ENCODE measurements at places on chromosomes 1 and 21. TPM values are rescaled to one million over a fixed set of nuclear protein-coding genes. Genes with fewer than 3 reads are reported as not detected.

Gene TEX35
- total RNA-seq, result not detected

- DNase-seq, result no peak
Measured at GRCh38 chr21:16427587-16428087, 697.9 kb downstream of the USP25 start.

- no peak for DNase-seq
Measured at GRCh38 chr1:93771843-93772242, 90.2 kb upstream of the BCAR3 start.

GRCh38 chr1:211734359-211734758 lies 58.9 kb upstream of the NEK2 start:
- DNase-seq, result no peak

DNA sequence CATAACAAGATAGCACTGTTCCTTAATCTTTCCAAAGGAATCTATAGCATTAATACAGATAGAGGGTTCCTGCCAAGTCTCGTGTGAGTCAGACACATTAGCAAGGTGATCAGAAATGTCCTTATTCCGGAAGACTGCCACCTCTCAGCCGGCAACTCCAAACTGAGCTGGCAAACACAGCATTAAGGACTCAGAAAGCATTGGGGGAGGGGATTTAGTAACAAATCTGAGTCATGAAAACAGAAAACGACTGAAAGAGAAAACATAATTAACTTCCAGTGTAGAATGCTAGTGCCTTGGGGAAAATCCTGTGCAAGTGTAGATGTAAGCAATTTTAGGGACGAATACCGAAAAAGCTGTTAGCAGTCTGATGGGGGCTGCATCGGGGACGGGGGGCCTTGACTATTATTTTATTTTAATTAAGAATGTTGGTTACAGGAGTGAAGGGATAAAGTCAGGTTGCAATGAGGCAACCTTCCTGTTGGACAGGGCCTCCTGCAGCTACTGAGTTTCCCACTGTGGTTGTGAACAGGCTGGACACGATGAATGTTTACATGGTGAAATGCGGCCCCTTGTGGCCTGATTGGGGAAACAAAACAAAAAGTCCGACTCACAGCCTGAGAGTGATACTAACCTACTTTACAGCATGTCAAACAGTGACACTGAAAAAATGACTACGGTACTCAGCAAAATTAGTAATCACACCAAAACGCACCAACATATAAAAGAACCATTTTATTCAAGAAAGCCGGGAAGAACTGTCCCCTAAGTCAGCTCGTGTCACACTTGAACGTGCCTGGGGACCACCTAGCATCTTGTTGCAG lies 20.7 kb downstream of the MIS18A start:
- no peak for DNase-seq

DNA sequence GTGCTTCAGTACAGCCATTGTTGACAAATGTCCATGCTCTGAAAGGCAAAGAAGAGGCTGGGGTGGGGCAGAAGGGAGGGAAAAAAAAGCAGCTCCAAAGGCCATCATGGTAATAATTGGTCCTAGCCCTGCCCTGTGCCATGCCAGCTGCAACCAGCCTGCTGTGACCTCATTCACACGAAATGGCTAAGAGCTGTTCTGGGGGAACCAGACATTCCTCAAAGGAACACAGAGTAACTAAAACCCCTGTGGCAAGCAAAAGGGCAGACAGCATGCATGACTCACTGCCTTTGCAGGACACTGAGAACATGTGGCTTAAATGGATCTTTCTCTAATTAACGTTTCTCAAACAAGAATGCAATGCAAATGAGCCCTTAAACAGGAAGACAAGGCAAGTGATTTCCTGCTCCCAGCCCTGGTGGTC lies 42.3 kb downstream of the STYXL2 start:
- DNase-seq, result no peak

GRCh38 chr1:216894494-216894893 lies 171.3 kb upstream of the ESRRG start:
- DNase-seq, result no peak

- DNase-seq, result no peak
Measured at GRCh38 chr1:210506689-210507088, 178.0 kb downstream of the HHAT start.

DNA sequence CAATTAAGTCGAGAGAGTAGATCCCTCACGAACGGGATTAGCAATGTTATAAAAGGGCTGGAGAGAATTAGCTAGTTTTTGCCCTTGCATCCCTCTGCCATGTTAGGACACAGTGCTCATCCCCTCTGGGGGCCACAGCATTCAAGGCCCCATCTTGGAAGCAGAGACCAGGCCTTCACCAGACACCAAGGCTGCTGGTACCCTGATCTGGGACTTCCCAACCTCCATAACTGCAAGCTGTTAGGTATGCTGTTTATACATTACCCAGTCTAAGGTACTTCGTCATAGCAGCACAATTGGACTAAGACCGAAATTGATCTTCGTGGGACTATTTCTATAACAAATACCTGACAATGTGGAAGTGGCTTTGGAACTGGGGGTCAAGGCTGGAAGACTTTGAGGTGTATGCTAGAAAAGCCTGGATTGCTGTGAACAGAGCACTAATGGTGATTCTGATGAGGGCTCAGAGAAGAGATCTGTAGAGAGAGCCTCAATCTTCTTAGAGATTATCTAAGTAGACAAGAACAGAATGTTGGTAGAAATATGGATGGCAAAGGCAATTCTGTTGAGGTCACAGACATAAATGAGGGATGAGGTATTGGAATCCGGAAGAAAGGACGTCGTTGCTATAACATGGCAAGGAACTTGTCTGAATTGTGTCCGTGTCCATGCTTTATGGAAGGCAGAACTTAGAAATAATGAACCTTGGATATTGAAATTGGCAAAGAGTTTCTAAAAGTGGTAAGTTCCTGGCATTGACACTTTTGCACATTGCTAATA lies 83.8 kb upstream of the KIF26B start:
- DNase-seq, result no peak

Gene OR2M3
- total RNA-seq, result not detected

GRCh38 chr1:203121186-203122015 lies 6.1 kb upstream of the ADORA1 start:
- peak; percentile 47 for DNase-seq

Gene MAP3K21
- 0.96 TPM for total RNA-seq

DNA sequence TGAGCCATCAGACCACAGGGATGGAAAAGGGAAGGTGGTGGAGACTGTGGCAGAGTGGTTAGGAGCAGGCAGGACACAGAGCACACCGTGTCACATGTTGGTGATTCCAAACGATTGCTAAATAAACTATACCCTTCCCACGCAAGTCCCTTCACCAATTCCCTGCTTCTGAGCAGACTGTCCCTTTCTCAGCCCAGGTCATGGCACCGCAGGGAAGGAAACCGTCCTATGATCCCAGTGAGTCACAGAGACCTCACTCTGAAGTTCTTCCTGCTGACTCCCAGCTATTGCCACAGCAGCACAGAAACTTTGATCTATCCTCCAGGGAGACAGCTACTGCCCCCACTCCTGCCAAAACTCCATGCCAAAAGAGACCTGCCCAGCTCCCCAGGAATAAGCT lies 19.2 kb downstream of the RIMS3 start:
- no peak for DNase-seq

Gene ADAMTS4
- total RNA-seq, result 438 TPM

GRCh38 chr1:226128487-226129075 lies 58.0 kb downstream of the ACBD3 start:
- peak; percentile 74 for DNase-seq

Gene TFF1
- total RNA-seq, result not detected

DNA sequence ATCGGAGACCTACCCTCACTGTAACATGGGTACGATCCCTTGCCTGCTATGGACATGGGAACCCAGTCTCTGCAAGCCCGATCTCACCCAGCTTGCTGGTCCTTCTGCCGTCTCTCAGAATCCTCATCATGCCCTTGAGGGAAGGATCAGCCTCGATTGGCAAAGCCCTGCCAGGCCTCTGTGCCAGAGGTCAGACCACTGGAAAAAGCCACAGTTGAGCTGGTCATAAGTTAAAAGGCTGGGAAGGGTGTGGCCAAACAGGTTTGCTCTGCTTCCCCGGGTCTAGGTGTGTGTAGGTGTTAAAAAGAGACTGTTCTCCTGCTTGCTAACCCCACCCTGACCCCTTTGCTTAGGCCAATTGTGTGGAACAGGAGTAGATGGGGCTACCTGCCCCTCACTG lies 19.5 kb upstream of the PADI3 start:
- no peak for DNase-seq
